ENCODE measurements at places on chromosomes 7 and 10. TPM values are rescaled to one million over a fixed set of nuclear protein-coding genes. Genes with fewer than 3 reads are reported as not detected.

Gene ADARB2
- 2.5 TPM for total RNA-seq

Gene IRF5
- total RNA-seq: 25.5 TPM

Gene BMPER
- total RNA-seq: not detected

Gene TSPAN12
- not detected for total RNA-seq

Gene HTRA1
- not detected for total RNA-seq

Gene AKR1D1
- total RNA-seq: not detected

Gene KAZALD1
- 0.35 TPM for total RNA-seq

Gene LRRN3
- total RNA-seq: 19.2 TPM

Gene LIPA
- 40.3 TPM for total RNA-seq

Gene DIP2C
- total RNA-seq: 0.70 TPM

Gene EN2
- not detected for total RNA-seq

Gene SPDYE2
- total RNA-seq: not detected

GRCh38 chr10:64039198-64039597 lies 518.0 kb downstream of the REEP3 start:
- no peak for DNase-seq

- DNase-seq: no peak
These were observed 12.7 kb downstream of the ACADSB start for GRCh38 chr10:123021517-123021916.

- DNase-seq: no peak
These were observed 182.4 kb downstream of the CCDC3 start for GRCh38 chr10:12819071-12819470.

DNA sequence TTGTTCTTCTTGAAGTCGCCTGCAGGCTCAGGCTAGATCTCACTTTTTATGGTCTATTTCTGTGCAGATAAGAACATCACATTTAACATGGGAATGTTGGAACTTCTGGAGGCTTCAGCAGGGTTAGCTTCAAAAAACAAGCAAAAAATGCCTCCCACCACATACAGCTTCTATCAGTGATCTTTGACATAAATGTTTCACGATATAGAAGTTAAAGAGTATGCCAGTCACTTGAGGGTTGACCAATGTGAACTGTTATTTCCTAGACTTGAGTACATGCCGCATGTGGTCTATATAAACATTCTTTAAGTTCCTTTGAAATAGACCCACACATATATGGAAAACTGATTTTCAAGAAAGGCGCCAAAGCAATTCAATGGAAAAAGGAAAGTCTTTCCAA lies 219.2 kb upstream of the KLF14 start:
- DNase-seq: no peak

- DNase-seq: no peak
These were observed 53.0 kb downstream of the KLRG2 start for GRCh38 chr7:139430443-139430842.

DNA sequence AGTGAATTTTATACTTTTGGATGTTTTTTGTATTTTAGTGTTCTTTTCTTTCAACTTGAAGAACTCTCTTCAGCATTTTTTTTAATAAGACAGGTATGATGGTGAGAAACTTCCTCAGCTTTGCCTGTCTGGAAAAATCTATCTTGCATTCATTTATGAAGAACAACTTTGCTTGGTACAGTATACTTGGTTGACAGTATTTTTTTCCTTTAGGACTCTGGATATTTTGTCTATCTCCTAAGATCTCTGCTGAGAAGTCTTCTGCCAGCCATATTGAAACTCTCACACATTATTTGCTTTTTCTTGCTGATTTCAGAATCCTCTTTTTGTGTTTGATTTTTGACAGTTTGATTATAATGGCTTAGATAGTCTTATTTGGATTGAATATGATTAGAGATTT lies 405.0 kb upstream of the GHITM start:
- DNase-seq: no peak

DNA sequence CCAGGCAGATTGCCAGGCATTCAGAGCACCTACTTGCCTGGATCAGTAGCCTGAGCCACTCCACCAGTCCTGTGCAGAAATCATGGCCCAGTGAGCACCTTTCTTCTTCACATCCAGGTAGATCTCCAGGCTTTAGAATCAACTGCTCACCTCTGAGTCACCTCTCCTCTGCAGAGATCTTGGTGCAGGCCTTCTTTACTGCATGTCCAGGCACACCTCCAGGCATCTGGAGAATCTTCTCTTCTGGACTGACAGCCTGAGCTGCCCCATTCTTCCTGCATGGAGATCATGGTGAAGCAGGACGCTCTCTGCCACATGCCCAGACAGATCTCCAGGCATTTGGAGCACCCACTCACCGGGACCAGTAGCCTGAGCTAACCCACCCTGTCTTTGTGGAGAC lies 894.5 kb upstream of the MBL2 start:
- DNase-seq: no peak

GRCh38 chr10:62745581-62745980 lies 58.9 kb upstream of the ADO start:
- no peak for DNase-seq

DNA sequence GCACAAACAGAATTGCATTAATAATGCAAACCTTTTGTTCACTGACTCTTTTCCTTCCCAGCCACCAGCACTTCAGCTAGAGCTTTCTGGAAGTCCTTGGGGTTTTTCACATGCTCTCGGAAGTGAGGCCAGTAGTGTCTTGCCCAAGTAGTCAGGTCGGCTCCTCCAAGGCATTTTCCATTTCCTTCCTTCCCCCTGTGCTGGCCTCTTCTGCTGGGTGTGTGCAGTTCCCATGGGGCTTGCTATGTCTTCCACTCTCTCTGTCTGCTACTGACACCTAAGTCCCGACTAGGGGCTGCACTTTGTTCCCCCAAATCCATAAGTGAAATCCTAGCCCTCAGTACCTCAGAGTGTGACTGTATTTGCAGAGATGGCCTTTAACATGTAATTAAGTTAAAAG lies 175.6 kb upstream of the BMPER start:
- no peak for DNase-seq

GRCh38 chr10:70300908-70301597 lies 17.2 kb upstream of the NPFFR1 start:
- DNase-seq: no peak

DNA sequence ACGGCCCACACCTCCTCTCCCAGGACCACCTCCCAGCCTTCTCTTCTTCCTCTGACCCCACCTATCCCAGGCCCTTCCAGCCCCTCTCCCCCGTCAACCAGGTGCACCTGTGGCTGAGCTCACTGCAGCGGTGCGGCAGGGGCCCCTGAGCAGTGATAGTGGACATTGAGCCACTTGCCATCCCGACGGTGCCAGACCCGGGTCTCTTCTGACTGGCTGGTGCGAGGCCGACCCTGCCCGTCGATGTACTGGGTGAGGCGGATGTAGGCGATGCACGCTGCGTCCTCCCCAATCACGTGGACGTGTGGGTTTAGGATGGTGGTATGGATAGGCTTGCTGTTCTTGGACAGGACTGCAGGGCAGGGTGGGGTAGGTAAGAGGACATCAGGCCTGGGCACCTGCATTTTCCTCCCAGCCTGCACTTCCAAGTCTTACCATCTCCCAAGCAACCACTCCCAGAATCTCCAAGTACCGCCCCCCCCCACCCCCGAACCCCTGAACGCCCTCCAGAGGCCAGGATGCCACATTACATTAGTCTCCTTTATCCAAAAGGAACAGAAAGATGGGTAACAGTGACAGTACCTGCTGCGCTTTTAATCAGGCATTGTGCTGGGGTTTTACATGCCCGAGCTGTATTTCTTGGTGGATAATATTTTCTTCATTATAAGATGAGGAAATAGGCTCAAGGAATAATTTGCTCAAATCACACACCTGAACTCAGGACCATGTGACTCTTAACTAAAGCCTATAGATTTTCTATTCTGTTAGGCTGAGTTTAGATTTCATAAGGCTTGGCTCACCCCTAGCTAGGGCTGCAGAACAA lies 3.7 kb upstream of the NDST2 start:
- no peak for DNase-seq

- no peak for DNase-seq
These were observed 925.1 kb upstream of the CELF2 start for GRCh38 chr10:10092581-10092980.

DNA sequence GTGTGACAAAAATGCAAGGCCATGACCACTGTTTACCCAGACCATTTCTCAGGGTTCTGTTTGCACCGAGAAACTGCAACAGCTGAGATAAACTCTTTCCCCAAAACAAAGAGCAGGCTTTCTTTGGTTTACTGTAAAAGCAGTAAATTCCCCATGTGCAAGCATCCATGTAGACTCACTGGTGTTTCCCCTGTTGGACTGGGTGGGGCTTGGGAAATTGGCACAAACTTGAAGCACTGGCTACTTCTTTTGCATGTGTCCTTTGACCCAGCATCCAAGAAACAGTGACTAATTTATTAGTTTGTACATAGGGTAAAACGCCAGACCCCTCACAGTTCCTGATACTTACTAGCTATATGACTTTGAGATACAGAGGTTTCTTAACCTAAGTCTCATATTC lies 12.3 kb downstream of the IQUB start:
- no peak for DNase-seq

DNA sequence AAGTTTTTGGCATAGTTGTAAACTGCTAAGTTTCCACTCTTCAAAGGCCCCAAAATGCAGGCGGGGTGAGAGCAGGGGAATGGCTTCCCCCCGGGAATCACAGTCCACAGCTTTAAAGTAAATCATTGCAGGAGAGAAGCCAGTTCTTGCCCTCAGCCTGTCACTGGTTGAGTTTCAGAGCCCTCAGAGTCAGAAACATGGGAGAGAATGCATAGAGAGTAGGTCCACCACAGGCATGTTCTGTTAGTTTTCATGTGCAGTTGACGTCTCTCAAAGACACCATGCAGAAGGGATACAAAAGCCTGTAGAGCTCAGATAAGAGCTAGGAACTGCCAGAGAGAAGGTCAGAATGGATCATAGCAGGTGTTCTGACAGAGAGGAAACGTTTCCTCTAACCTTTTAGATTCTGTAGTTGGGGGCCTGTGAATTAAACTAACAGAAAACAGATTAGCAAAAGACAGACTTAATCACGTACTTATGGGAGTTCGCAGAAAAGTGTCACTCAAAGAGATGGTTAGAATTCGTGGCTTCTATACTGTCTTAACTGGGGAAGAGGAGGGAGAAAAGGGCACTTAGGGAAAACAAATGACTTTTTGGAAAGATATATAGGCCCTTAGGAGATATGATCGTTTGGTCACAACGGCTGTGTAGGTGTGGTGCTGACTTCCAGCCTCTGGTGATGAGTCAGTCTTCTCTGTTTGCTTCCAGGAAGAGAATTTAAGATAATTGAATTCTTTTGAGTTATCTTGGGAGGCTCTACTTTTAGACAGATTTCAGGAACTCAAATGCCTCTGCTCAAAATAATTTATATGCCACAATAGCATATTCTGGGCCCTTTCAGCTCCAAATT lies 48.0 kb upstream of the MSRB2 start:
- no peak for DNase-seq

- DNase-seq: no peak
These were observed 125.4 kb downstream of the AUTS2 start for GRCh38 chr7:69723663-69724062.

DNA sequence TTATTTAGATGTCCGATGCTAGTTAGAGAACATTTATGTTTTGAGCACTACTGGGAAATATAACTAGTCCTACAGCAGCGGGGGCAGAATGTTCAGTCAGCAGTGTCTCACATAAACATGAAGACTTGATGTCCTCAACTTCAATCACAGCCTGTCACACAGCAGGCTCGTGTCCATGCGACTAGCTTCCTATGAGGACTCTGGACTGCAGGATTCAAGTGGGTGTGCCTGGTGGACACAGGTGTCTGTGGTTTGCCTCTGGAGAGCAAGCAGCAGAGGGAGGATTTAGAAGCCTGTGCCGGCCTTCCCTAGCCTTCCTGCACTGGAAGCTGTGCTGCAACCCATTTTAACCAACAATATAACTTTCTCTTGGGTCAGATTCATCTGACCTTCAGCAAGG lies 30.0 kb upstream of the LANCL2 start:
- no peak for DNase-seq

DNA sequence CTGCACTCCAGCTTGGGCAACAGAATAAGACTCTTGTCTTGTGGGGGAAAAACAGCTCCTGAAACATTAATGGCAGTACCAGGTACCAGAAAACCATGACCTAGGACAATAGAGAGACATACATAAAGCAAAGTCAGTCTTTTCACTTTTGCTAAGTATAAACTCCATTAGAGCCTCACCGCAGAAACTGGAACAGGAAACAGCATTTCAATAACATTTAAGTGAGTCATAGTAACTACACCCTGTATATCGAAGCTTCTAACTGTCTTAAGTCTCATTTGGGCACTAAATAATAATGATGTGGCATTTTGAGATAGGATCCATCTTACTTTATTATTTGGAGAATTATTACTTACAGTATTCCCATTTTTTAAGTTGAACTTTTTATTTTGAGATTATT lies 517.8 kb upstream of the CELF2 start:
- no peak for DNase-seq

DNA sequence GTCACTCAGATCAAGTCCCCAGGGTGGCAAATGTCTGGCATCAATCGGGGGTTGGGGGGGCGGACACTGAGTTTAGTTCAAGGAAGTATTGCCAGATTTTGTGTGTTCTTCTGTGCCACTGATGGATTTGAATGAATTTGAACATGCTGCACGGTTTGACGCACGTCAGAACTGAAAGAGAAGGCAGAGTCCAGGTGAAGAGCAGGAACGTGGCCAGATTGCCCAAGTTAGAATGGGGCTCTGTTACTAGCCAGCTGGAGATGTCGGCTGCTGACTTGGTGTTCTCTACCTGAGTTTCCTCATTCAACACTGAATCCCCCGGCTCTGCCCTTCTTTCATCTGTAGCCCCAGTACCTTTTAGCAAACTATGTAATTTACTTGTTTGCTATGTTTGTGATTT lies 180.2 kb downstream of the PRKCQ start:
- no peak for DNase-seq

DNA sequence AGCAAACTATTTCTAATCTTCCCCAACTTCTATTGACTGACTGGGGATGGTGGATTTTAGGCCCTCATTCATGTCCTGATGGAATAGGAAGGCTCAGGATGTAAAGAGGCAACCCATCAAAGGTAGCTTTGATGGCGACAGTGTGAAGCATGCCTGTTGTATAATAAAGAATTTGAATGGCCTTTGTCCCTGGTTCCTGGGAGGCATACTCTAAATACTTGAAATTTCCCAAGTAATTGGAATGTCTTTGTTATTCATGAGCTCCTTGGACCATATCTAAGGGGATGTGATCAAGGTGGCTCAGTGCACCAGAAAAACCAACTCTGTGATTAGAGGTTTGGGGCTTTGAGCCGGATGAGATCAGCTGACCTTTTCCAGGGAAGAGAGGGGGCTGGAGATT lies 264.5 kb upstream of the NEBL start:
- DNase-seq: no peak

GRCh38 chr7:39392151-39392550 lies 174.1 kb upstream of the YAE1 start:
- DNase-seq: no peak

GRCh38 chr7:28811701-28812430 lies 146.3 kb downstream of the TRIL start:
- DNase-seq: no peak

Data from activated CD4-positive, alpha-beta memory T cell treated with anti-CD3 and anti-CD28 coated beads, Interleukin-2, amount 10 ng/mL, durations not matched to agents 7 days and 5 days (primary cell).